Anterior cingulate cortex (tissue), 58 donors: ENCODE measurements at places on chromosomes 6 and 20.

DNA sequence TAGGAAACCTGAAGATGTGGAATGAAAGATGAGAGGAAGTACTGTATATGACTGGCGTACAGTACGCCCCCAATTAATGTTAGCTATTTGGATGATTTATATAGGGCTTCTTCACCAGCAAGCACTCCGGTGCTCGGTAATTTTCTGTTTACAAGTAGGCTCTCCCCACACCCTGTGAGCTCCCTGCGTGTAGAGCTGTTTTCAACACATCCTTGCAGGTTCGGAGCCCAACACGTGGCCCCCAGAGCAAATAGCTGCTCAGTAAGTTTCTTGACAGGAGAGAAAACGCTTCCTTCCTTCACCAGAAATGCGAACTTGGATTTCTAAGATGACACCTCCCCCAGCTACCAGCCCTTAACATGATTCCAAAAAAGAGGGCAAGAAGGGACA, 1.2 kb upstream of the RAB22A start:
- DNase-seq: no peak

GRCh38 chr6:11423667-11424066, 113.9 kb upstream of the TMEM170B start:
- no peak for DNase-seq

GRCh38 chr20:48069596-48069995, 284.3 kb upstream of the SULF2 start:
- DNase-seq: no peak

DNA sequence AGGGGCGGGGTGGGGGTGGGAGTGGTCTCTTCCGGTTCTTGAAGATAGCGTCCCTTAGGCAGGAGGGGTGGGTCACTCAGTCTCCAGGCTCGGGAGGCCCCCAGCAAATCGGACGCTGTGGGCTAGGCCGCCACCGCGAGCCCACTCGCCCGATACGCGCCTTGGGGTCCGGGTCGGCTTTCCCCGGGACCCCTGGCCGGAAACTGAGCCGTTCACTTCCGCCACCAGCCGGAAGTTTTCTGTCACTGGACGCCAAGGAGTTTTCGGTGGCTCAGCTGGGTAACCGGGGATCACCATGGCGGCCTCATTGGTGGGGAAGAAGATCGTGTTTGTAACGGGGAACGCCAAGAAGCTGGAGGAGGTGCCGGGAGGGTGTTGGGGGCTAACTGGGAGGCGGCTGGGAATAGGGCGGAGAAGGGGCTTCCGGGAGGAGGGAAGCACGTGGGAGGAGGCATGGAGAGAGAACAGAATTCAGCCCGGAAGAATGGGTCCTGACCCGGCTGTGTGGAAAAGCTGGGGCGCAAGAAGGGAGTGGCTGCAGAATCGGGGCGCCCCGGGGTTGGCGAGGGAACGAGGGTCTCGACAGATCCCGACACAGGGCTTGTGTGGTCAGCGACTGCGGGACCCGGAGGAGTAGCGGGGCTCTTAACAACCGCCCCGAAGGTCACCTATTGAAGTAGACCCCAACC, at the start of gene ITPA:
Gene ITPA (plus strand): TSS at position 242 of the 689 bp plus-strand sequence. CDS start 54 bp downstream, at position 296.
- DNase-seq: peak; percentile 66

- no peak for DNase-seq
Observed at GRCh38 chr6:72218125-72218524, 331.8 kb downstream of the RIMS1 start.

- no peak for DNase-seq
Observed at GRCh38 chr6:152969688-152970418, 13.0 kb downstream of the FBXO5 start.

DNA sequence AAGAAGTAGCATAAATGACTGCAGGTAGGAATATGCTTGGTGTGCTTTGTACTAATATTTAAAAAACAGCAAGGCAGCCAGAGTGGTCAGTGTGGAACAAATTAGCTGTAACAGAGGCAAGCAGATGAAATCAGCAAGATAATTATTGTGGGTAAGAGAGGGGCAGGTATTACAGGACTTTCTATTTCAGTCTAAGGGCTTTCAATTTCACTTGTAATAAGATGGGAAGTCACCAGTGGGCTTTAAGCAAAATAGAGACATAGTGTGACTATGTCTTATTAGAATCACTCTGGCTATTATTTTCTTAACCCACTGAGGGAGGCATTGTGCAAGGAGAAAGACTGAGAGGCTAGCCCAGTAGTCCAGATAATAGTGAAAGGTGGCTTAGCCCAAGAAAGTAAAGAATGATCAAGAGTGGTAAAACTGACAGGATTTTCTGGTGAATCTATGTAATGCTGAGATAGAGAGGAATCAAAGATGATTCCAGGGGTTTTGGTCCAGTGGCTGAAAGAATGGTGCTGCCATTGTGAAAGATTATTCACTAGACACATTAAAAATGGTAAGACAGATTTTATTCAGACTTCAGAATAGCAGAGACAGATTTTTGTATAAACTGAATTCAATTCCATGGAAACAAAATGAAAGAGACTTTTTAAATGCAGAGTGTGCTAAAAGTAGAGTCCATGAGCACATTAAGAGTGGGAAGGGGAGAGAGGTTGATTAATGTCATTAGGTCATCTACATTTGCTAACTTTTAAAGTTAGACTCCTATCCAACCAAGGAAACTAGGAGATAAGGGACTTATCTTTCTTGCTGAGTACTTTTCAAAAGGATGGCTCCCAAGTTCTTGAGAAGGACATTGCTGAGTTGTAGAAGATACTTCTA, 1136.0 kb downstream of the HACE1 start:
- DNase-seq: no peak
